Osteocyte (in vitro differentiated cells): ENCODE measurements at places on chromosomes 7 and 10.
A peak's percentile ranks its signal among the peaks of the same experiment; 100 is the strongest.

GRCh38 chr7:81232084-81232799, 313.4 kb upstream of the SEMA3C start:
- no peak for DNase-seq

GRCh38 chr7:35565927-35566326, 129.0 kb downstream of the HERPUD2 start:
- DNase-seq, result no peak

DNA sequence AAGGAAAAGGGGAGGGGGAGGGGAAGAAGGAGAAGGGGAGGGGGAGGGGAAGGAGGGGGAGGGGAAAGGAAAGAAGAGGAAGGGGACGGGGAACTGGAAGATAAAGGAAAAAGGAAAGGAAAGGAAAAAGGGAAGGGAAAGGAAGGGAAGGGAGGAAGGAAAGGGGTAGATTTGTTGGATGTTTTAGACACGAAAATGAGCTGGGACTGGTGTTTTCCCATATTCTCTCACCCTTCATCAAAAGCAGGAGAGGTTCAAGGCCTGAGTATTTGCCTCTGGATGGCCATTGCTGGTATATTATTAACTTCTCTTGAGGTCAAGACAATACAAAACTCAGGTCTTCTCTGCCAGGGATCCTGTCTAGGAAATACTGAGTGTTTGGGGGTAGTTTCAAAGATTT, 652.7 kb downstream of the ANKRD7 start:
- DNase-seq, result no peak

- no peak for DNase-seq
These were observed 73.6 kb downstream of the CCSER2 start for GRCh38 chr10:84401854-84402611.

- DNase-seq, result no peak
These were observed 23.6 kb upstream of the ADCYAP1R1 start for GRCh38 chr7:31028417-31028992.

DNA sequence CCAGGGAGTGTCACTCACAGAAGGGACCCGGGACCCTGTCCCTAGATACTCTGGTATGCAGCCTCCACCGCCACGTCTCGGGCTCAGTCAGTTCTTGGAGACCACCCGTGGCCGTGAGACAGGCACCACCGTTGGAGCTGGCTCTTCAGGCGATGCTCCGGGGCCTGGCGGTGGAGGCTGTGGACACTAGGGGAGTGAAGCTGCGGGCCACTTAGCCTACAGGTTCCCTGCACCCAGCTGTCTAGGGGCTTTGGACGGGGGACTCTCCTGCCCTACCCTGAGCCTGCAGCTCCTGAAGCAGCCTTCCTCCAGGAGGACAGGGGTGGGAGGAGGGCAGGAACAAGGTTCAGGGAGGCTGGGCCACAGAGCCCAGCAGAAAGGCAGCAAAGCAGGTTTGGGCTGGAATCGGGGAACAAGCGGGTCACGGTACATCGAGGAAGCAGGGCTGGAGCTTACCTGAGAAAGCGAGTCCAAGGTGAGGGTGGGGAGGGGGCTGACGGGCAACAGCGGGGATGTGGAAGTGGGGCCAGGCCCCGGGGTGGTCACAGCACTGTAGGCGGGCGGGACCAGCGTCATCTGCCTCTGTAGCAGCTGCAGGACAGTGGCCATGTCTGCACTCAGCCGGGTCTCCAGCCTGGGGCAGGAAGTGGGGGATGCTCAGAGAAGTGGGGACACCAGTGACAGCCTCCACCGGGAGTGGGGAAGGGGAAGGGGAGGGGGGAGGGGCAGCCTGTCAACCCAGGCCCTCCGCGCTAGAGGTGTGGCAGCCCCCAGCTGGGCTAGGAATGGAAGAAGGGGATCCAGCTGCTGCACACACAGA, 31.5 kb downstream of the KCNH2 start:
- DNase-seq, result no peak

DNA sequence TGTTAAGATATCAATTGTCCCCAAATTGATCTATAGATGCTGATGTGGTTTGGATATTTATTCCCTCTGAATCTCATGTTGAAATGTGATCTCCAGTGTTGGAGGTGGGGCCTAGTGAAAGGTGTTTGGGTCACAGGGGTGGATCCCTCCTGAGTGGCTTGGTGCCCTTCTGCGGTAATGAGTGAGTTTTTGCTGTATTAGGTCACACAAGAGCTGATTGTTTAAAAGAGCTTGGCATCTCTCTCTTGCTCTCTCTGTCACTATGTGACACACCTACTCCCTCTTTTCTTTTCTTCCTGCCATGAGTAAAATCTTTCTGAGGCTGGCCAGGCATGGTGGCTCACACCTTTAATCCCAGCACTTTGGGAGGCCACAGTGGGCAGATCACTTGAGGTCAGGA, 98.2 kb upstream of the KAT6B start:
- no peak for DNase-seq

DNA sequence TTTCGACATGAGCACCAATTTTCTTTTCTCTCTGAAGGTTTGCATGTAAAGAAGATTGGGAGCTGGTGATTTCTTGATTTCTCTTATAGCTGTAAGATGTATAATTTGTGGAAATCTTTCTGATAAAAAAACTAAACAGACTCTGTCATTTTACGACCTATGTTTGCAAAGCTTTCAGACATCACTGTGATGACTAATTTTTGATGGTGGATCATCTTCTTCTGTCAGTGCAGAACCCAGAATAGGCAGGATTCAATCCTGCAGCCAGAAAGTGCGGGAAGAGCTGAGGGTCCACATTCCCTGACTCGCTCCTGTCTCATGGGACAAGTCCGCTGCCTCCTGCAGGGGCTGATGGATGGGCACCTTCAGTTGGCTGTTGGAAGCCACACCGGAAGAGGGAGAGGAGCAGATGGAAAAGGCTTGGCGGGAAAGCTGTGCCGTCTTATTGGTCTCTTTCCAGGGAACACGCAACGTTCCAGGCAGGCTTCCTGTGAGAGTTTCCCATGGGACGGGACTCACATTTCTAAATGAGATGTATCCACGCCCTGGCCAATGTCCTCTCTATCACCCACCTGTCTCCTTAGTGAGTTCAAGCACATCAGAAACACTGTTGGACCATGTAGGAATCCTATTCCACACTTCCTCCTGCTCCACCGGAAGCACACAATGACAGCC, 186.9 kb downstream of the PRPF18 start:
- DNase-seq, result no peak

DNA sequence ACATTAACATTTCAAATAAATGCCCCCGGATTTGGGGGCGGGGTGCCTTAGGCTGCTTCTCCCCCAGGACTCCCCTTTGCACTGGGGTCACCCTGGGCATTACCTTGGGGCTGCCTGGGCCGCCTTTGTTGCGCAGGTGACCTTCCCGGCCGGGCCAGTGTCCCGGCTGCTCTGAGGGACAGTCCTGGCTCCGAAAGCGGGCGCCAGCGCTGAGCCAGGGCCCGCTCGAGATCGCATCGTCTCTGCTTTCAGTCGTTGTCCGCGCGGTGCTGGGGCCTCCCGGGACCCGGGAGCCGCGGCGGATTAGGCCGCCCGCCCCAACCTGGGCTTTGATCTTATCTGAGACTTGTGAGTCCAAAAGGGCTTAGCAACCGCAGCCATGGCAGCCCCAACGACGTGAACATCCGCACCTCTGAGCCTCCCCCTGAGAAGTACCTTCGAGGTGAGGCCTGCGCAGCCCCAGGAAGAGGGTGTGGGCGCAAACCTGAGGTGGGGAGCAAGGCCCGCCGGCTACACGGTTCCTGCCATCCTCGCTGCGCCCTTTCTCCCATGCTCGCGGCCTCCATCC, 14.8 kb upstream of the WAPL start:
- DNase-seq, result no peak

DNA sequence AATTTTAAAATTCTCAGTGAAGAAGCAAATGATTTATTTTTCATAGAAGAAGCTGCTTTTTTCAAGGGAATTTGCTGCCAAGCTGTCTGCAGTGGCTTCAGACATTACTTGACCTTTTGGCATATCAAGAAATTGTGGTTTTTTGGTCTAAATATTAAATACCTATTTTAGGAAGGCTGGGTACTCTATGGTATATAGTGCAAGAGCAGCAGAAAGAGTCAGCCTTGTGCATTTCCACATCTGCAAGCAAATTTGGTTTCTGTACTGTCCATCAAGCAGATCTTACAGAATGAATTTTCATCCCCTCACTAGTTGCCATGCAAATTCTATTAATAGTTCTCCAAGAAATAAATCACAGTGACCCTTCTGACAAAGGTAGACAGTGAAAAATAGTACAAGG, 222.0 kb downstream of the BICC1 start:
- no peak for DNase-seq

- peak; percentile 82 for DNase-seq
These were observed 113.0 kb downstream of the MGMT start for GRCh38 chr10:129580010-129580409.

DNA sequence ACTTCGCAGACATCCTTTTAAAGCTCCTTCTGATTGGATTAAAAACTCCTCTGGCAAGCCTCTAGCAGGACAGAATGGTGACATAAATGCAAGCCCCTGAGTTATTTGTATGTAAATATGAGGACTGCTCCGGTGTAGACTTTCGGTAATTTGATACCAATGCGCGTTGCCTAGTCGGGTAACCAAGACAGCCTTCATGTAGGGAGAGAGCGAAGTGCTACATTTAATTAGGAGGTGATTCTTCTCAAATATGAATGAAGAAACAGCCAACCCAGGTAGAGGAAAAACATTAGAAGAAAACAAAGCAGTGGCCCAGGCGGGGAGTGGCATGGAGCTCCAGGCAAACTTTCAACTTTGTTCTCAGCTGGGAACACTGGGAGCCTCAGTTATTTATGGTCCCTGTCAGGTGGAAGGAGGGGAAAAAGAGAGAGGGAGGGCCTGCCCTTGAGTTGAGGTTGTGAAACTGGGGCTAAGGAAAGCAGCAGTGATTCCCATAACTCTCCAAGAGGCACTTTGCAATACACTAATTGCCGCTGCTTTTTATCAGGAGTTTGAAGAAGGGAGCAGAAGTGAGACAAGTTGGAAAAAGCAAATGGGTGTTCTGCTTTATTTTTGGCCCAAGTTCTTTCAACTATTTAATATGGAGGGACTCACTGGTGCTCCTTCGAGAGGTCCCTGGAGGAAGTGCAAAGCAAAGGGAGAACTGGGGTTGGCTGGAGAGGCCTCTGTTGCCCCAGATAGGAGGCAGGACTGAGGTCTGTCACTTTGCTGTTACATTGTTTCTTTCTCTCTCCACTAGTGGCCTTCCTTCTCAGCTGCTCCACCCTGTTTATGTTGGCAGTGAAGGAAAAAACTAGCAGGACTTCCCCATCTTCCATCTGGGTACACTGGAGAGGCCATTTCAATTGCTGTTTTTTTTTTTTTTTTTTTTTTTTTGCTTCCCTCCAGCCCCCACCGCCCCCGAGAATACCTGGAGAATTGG, 234.6 kb upstream of the CCDC6 start:
- DNase-seq, result no peak

- peak; percentile 73 for DNase-seq
These were observed 189.3 kb downstream of the MAD1L1 start for GRCh38 chr7:2043316-2044039.
